NCI-H510A treated with DMSO at 0.1 percent for 48 hours (cell line): ENCODE measurements at places on chromosomes 12 and 14.
A peak's percentile ranks its signal among the peaks of the same experiment; 100 is the strongest.

GRCh38 chr12:52900166-52900895 is 4.5 kb downstream of the KRT8 start:
- DNase-seq, result no peak

- no peak for DNase-seq
Measured at GRCh38 chr12:46020768-46021167, 30.4 kb upstream of the SCAF11 start.

- DNase-seq, result no peak
Measured at GRCh38 chr12:108914121-108914531, 34.2 kb downstream of the DAO start.

DNA sequence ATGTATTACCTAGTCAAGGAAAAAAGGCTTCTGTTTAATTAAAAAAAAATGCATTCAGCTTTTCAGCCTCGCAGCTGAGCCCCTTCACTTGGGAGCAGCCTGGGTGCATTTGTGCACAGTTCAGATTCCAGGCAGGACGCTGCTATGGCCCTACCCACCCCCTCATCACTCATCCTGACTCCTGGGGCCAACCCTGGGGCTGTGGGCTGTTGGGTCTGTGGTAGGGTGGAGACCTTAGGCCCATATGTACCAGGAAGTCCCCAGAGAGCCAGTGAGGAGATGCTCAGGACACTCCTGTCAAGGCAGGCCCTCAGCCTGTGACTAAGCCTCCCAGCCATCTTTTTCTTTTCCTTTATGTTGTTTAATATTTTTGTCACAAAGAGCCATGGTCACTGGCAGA is 9.3 kb upstream of the CDCA4 start:
- DNase-seq, result no peak

DNA sequence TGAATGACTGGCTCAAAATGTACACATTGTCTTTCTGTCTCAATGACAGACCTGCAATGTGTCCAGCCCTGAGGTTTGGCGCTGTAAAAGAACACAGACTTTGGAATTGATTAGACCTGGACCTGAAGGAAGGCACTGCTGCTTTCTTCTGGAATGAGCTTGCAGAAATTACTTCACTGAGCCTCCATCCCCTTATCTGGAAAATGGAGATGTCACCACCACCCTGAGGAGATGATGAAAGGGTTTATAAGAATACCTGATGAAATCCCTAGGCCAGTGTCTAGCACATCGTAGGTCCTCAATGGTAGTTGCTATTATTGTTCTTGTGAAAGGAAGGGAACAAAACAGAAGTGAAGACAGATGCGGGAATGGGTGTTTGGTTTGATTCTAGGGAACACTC is 9.7 kb upstream of the WSB2 start:
- no peak for DNase-seq

GRCh38 chr12:31591380-31591901 is 505 bp upstream of the DENND5B start:
- no peak for DNase-seq

GRCh38 chr14:53735916-53736315 is 220.7 kb downstream of the BMP4 start:
- DNase-seq, result no peak

GRCh38 chr12:65858831-65859230 is 34.5 kb downstream of the HMGA2 start:
- no peak for DNase-seq

- no peak for DNase-seq
Measured at GRCh38 chr12:58459191-58459590, 461.1 kb downstream of the LRIG3 start.

- DNase-seq, result peak; percentile 27
Measured at GRCh38 chr12:12357719-12358461, 1.0 kb downstream of the BORCS5 start.

GRCh38 chr14:68790644-68791077 is 2.2 kb downstream of the ZFP36L1 start:
- DNase-seq, result no peak

- DNase-seq, result no peak
Measured at GRCh38 chr12:16520328-16520727, 85.6 kb downstream of the LMO3 start.

GRCh38 chr12:59185295-59185694 is 265.0 kb upstream of the LRIG3 start:
- no peak for DNase-seq

- DNase-seq, result no peak
Measured at GRCh38 chr12:25924491-25925001, 33.9 kb upstream of the RASSF8 start.

- DNase-seq, result no peak
Measured at GRCh38 chr14:32426586-32427388, 97.7 kb downstream of the AKAP6 start.

DNA sequence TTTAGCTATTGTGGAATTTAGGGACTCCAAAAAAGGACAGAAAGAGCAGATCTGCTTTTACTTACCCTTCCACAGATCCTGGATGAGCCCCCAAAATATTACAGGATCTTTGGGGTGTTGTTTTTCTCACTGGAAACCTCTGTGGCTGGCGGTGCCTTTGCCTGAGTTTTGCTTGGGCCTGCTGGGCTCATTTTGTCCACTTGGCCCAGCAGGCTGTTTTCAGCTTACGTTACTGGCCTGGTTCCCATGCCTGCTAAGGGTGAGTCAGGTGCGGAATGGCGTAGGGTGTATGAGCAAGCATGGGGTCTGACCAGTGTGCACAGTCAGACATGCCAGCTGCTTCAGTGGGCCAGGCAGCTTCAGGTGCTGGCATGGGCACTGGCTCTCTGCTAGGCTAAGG is 45.8 kb downstream of the HSD17B6 start:
- DNase-seq, result no peak

- DNase-seq, result no peak
Measured at GRCh38 chr12:54195737-54196347, 7.1 kb upstream of the SMUG1 start.

GRCh38 chr14:62768753-62769152 is 276.5 kb downstream of the KCNH5 start:
- no peak for DNase-seq

DNA sequence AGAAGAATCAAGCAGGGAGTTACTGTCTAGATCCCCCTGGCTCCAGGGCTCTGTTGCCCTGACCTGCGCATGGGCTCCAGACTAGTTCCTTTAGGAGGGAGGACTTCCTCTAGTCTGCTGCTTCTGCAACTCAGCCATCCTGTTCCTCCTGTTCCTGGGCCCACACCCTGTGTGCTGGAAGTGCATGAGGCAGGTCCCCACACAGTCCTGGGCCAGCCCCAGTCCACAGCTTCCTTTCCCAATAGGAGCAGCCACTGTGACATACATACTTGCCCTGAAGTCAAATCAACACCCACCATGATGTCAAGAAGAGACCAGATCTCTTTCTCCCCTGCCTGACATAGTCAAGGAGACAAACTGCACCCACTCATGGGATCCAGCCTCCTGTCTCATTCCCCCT is 1.3 kb downstream of the SDR9C7 start:
- DNase-seq, result no peak

DNA sequence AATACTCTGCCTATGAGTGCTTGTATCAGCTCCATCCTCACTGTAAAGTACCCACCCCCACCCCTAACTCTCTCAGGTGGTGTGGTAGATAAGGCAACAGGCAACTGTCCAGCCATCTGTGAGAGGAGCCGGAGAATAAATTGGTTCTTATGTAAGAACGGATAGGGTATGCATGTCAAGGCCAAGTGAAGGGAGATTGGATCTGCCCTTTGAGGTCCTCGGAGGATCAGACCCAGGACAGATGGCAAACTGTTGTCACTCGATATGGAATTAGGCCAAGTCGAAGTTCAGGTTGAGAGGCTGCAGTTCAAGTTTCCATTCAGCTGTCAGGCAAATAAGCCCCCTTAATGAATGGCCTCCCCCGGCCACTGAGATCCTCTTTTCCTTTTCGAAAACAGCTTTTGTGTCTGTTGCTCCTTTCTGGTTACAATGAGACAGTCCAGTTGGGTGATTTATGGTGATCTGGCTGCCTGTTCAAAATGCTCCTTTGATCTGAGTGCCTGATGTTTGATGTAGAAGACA is 120.3 kb downstream of the VRK1 start:
- DNase-seq, result peak; percentile 3

GRCh38 chr14:54715239-54715638 is 148.3 kb downstream of the SAMD4A start:
- no peak for DNase-seq

DNA sequence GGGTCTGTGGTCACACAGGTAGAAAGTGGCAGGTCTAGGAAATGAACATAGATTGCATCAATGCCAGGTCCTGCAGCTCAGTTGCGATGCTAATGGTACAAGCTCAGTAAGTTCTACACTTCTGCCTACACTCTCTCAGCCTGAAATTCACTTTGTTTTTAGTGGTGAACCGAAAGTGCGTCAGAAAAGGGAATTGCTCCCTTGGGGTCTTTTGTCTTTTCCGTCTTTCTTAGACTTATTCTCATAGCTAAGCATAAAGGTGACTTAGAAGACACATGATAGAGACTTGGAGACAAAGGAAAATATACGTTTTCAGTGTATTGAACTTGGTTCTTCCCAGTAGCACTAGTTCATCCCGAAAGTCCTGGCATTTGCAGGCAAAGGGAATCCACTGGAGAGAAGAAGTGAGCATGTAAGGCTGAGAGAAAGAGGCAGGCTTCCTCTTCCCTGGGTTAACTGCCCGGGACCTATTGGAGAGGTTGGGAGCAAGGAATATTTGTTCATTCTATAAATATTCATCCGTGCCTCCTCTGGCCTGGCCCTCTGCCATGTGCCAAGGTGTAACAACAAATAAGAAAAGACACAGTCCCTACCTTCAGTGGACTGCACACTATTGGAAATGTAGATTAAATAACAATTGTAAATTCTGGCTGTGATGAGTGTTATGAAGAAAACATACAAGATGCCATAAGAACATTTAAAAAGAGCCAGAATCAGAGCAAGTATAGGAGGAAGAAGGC is 785.8 kb downstream of the MED13L start:
- DNase-seq, result peak; percentile 23
